ENCODE measurements at places on chromosomes 12 and 14.

- DNase-seq, result no peak
Observed at GRCh38 chr12:107326237-107326636, 232.9 kb upstream of the CRY1 start.

GRCh38 chr14:100450736-100451135 is 127.6 kb downstream of the SLC25A47 start:
- DNase-seq, result no peak

GRCh38 chr12:57611827-57612710 is 834 bp downstream of the ARHGEF25 start:
- DNase-seq, result no peak

GRCh38 chr12:8687846-8688601 is 9.8 kb upstream of the RIMKLB start:
- DNase-seq, result peak; percentile 66

DNA sequence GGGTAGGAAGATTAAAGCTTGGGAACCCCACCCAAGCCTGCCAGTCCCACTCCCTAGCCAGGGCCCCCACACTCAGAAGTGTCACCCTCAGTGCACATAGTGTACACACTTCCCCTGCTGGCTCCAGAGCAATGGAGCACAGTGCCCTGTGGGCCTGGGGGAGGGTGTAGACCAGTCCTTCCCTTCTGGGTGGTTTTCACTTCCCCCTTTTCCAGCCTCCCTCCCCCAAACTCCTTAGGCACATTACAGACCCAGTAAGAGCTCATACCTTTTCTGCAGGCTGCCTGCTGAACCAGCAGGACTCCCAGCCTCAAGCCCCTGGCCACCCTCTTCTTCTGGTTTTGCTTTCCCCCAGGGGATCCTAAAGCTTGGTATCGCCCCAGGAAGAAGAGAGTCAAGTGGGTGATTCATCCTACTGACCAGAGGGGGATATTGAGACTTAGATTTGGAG is at the start of gene ZNF385A:
ZNF385A (minus strand) TSS at position 143 of the 451 bp plus-strand sequence. CDS start 219 bp downstream, outside the sequence.
- DNase-seq, result no peak

GRCh38 chr14:99643343-99643742 is 1.6 kb upstream of the HHIPL1 start:
- no peak for DNase-seq

GRCh38 chr12:5965950-5966383 is 20.9 kb upstream of the ANO2 start:
- no peak for DNase-seq

DNA sequence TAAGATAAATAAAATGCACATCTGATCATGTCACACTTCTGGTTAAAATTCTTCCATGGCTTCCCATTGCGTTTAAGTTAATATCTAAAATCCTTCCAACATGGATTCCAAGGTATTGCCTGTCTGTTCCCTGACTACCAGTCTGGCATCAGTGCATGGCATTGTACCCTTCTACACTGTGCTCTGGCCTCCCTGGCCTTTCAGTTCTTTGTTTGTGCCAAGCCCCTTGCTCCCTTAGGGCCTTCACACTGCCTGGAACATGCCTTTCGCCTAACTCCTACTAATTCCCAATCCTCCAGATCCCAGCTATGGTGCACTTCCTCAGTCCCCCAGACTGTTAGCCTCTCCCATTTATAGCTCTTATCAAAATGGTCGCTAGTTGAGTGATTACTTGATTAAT is 6.3 kb downstream of the CIPC start:
- no peak for DNase-seq

DNA sequence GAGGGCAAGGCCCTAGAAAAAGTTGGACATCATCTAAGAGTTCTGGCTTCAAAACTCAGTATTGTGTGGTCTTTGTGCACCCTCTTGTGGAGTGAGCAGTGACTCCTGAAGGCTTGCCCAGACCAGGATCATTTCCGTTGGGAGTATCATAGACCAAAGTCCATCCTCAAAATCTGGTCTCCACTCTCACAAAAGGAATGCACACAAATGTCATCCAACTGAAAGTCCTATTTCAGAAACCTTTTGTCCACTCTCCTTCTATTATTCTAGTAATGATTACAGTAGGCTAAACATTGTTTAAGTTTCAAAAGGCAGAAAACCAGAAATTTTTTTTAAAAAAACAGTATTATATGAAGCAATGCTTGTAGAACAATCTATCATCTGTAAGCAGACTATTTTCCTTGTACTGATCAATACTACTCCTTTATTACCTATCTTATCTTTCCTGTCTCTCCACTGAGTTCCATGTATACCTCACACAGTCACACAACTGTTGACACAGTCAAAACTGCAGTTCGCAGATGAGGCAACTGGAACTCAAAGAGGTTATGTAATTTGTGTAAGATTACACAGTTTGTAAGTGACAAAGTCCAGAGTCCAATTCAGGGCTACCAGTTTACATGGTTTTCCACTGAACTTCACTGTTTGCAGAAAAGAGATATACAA is 41.4 kb downstream of the COX16 start:
- DNase-seq, result peak; percentile 12

- no peak for DNase-seq
Observed at GRCh38 chr14:73810478-73811163, 41.0 kb upstream of the PTGR2 start.

GRCh38 chr12:71848212-71848611 is 8.7 kb downstream of the TBC1D15 start:
- DNase-seq, result no peak

- peak; percentile 68 for DNase-seq
Observed at GRCh38 chr12:111444925-111445725, 39.4 kb downstream of the SH2B3 start.

DNA sequence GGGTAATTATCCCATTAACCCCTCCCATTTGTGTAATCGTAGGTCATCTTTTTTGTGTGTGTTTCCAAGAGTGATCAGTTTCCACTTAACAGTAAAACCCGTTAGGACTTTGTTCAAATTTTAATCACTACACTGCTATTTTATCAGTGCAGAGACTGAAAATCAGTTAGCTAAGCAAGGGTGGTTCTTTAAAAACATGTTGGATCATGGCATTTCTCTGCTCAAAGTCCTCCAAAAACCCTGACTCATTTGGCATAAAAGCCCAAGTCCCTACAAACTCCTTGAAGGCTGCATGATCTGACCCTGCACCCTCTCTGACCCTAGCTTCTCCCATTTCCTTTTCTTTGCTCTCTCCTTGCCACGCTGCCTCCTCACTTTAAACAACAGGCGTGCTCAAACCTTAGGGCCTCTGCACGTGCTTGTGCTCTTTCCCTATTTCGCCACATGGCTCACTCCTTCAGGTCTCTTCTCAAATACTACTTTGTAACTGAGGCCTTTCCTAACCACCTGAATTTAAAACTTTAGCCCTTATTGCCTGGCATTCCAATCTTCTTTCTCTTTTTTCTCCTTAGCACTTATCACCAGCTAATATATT is 13.2 kb upstream of the OVCH1 start:
- no peak for DNase-seq

- DNase-seq, result no peak
Observed at GRCh38 chr14:99615497-99616157, 11.6 kb upstream of the CCDC85C start.

DNA sequence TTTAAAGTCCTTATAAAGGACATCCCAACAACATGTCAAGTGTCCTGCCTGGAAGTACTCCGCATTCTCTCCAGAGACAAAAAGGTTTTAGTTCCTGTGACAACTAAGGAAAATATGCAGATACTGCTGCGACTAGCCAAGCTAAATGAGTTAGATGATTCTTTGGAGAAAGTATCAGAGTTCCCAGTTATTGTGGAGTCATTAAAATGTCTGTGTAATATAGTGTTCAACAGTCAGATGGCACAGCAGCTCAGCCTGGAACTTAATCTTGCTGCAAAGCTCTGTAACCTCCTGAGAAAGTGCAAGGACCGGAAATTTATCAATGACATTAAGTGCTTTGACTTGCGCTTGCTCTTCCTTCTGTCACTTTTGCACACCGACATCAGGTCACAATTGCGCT is 40.2 kb downstream of the RIC8B start:
- no peak for DNase-seq

- no peak for DNase-seq
Observed at GRCh38 chr14:74582910-74583581, 29.0 kb downstream of the LTBP2 start.

DNA sequence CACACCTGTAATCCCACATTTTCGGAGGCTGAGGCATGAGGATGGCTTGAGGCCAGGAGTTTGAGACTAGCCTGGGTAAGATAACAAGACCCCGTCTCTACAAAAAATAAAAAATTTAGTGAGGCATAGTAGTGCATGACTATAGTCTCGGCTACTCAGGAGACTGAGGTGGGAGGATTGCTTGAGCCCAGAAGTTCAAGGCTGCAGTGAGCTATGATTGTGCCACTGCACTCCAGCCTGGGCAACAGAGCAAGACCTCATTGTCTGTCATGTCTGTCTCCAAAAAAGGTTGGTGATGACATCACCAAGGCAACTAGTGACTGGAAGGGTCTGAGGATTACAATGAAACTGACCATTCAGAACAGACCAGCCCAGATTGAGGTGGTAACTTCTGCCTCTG is 83.5 kb upstream of the COCH start:
- no peak for DNase-seq

- no peak for DNase-seq
Observed at GRCh38 chr12:28090835-28091234, 99.4 kb upstream of the CCDC91 start.

DNA sequence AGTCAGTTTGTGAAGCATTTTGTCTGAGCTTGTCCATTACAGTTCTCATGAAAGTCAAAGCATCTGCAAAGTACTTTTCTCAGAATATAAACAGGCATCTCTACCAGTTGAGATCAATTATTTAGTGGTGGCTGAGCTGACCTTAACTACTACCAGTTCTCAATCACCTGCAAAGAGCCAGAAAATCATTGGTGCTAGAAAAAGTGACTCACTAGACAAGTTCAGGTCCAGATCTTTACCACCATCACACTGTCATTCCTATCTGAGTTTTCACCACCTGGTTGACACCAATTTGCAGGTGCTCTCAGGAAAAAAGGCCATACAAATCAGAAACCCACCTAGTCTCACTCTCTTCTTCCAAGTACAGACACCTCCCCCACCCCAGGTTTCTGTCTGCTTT is 33.3 kb downstream of the ITPR2 start:
- no peak for DNase-seq

- no peak for DNase-seq
Observed at GRCh38 chr14:101117543-101117942, 214.0 kb upstream of the RTL1 start.

DNA sequence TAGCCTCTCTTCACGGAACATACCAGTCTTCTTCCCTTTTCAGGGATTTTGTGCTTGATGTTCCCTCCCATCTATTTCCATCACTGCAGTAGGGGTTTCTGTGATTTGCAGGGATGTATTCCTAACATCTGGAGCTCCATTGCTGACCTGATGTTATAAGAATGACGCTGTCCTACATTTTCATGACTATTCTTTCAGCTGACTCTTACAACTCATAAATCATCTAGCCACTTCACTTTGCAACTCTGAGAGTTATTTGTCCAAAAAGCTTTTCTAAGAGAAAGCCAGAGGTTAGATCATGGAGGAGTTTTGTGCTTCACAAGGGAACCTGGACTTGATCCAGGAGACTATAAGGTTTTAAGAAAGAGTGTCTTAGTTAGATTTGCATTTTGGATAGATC is 116.6 kb upstream of the FAR2 start:
- DNase-seq, result no peak

GRCh38 chr14:90677484-90678050 is 138.7 kb downstream of the TTC7B start:
- DNase-seq, result peak; percentile 35

DNA sequence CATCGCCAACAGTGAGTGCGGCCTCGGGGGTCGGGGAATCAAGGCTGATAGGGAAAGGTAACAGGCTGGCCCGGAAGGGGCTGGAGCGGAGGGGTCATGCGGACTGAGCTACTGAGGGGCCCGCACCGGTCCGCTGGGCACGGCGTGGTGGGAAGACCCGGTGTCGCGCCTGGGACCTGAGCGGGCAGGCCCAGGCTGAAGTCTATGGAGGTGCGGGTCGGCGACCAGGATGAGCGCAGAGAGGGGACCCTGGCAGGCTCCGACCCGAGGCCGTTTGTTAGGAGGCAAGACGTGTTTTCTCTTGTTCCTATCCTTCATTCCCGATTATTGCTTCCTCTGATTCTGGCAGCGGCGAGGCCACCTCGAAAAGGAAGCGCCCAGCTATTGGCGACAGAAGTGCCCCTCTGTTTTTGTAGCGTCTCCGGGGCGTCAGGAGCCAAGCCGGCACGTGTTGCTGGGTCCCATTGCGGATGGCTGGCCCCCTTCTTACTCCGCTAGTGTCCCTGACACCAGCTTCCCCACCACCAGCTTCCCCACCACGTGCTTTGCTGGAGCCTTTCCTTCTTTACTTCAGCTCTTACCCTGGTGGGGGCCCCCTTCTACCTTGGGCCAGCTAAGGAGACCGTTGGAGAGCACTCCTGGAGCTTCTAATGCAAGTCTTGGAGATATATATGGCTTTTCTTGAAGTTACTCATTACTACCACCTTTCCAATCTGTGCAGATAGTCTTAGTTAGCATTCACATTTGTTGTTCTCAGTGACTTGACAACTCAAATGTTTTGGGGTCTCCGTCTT is 653 bp downstream of the PA2G4 start:
- DNase-seq, result no peak

DNA sequence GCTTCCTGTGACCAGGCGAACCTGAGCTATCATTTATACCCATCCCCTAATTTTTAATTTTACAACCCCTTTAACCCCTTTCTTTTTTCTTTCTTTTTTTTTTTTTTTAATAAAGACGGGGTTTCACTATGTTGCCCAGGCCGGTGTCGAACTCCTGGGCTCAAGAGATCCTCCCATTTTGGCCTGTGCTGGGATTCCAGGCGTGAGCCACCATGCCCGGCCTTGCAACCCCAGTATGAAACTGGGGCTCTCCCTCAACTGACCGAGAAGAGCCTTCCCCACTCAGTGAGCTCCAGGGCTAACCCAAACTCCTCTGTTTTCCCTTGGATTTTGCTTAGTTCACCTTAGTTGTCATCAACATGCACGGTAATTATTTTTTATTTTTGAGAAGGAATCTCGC is 992 bp downstream of the CPSF2 start:
- DNase-seq, result no peak

DNA sequence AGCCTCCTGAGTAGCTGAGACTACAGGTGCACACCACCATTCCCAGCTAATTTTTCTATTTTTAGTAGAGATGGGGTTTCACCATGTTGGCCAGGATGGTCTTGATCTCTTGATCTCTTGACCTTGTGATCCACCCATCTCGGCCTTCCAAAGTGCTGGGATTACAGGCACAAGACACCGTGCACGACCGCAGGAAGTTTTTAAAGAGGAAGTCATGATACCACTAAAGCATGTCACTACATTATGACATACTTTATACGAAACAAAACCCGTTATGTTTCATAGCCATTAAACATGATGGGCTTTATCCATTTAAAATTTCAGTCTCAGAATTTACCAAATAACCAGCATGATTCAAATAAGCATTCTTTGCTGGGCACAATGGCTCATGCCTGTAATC is 83.8 kb upstream of the DUSP6 start:
- no peak for DNase-seq

DNA sequence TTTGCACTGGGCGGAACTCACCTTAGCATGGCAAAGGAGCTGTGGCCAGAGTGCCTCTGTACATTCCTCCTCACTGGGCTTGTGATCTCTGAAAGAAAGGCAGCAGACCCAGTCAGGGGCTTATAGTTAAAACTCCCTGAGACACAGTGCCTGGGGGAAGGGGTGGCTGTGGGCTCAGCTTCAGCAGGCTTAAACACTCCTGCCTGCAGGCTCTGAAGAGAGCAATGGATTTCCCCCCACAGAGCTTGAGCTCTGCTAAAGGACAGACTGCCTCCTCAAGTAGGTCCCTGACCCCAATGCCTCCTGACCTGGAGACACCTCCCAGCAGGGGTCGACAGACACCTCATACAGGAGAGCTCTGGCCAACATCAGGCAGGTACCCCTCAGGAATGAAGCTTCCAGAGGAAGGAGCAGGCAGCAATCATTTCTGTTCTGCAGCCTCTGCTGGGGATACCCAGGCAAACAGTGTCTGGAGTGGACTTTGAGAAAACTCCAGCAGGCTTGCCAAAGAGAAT is 327.5 kb upstream of the SLC16A7 start:
- DNase-seq, result no peak

Measured in Jurkat, Clone E6-1 (cell line).